Endodermal cell (in vitro differentiated cells): ENCODE measurements at places on chromosomes 2 and 18.
A peak's percentile ranks its signal among the peaks of the same experiment; 100 is the strongest.

- peak; percentile 72 for DNase-seq
Measured at GRCh38 chr2:172100935-172101820, 1.5 kb downstream of the DLX2 start.

GRCh38 chr2:114800371-114800770 lies 357.9 kb downstream of the DPP10 start:
- DNase-seq: no peak

DNA sequence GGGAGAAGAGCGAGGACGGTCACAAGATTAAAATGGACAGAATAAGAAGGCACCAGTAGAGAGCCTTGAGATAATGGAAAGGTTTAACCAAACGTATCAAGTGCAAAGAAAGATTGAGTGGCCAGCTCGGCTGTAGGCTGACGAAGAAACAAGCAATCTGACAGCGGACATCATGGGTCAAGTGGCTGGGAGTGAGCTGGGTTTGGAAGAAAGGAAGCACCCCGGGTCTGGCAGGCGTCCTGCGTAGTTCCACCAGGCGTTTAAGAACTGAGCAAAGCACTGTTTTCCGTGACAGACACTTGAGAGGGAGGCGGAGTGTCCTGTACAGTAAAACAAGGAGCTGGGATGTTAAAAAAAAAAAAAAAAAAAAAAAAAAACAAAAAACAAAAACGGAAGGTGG lies 27.1 kb downstream of the DAPL1 start:
- no peak for DNase-seq

- DNase-seq: peak; percentile 36
Measured at GRCh38 chr18:47748093-47748796, 182.2 kb downstream of the SMAD2 start.

DNA sequence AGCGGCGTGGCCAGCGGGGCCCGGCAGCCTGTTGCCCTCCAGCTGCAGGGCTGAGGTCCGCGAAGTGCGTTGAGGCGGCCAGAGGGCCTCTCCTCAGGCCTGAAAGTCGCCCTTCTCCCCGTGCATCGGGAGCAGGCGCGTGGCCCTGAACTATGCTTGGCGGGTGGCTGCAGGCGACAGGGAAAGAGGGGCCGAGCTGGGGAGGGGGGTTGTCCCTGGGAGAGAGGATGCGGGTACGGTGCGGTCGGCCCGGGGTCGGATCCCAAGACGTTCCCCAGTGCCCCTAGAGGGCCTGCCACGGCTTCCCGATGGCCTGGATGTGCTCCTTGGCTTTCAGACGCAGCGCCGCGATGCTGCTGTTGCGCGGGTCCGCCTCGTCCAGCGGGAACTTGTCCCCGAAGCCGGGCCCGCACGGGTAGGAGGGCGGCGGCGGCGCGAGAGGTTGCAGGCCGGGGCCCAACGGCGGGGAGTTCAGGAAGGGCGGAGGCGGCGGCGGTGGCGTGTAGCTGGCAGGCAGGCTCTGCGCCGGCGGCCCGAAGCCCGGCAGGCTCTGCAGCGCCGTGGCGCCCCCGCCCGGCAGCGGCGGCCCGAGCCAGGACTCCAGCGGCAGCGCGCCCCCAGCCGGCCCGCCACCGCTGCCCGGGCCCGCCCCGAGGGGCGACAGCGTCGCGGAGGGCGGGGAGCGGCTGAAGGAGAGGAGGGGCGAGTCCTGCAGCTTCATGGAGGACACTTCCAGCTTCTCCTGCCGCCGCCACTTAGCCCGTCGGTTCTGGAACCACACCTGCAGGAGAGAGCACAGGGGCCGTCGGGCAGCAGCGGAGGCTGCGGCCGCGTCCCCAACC lies 4.3 kb downstream of the RAX start:
- peak; percentile 94 for DNase-seq

DNA sequence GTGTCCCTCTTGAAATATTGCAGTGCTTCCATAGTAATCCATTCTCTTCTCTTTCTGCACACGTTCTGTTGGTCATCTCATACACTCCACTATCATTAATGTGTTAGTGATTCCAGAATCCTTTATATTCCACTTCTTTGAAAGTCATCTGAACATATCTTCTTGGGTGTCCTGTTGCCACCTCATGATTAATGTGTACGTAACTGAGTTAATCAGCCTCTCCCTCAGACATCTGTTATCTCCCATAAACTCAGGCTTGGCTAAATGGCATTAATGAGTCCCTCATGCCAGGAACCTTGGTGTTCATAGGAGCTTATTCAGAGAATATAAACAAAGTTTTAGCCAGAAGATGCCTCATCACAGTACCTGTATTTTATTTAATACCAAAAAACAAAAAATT lies 126.4 kb downstream of the NCOA1 start:
- no peak for DNase-seq

DNA sequence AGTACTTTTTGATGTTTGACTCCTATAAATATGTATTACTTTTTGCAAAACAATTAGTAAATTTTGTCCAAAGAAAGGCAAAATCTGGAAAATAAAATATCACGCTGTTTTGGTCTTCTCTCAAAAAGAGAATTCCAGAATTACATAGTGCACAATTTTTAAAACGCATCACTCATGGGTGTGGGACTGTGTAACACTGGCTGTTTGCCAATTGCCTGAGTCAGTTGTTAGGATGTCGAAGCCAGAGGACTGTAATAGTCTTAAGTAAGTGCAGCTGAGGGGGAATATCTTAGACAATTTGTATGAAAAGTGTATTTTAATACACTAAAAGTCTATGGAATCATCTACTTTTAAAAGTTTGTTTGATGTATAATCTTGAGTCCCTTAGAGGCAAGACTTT lies 24.1 kb upstream of the EPHA4 start:
- no peak for DNase-seq

GRCh38 chr18:34033968-34034367 lies 190.7 kb downstream of the NOL4 start:
- DNase-seq: no peak

DNA sequence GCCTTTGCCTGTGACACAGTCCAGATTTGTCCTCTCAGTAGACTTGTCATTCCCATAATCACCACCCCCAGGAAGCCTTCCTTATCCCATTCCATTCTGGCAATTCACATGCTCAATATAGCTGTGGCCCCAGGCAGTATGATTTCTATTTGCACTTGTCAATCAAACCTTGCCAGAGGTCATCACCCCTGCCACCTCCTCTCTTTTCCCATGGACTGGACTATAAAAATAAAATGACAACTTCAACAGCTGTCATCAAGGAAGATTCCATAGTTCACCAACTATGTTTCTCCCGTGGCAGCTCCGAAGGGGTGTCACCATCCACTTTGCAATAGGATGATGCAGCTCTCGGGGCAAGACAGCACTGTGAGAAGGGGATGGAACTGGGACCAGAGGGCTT lies 255.7 kb downstream of the CELF4 start:
- no peak for DNase-seq
